NCI-H2081 treated with DMSO at 0.1 percent for 48 hours (cell line): ENCODE measurements at places on chromosomes 16 and 17.

- no peak for DNase-seq
These were observed 9.8 kb upstream of the NR1D1 start for GRCh38 chr17:40110026-40110845.

- no peak for DNase-seq
These were observed 9.6 kb upstream of the GP2 start for GRCh38 chr16:20336955-20337354.

- no peak for DNase-seq
These were observed 1.1 kb downstream of the ANKRD11 start for GRCh38 chr16:89489040-89489897.

GRCh38 chr16:20821682-20822081 lies 15.4 kb downstream of the REXO5 start:
- no peak for DNase-seq

DNA sequence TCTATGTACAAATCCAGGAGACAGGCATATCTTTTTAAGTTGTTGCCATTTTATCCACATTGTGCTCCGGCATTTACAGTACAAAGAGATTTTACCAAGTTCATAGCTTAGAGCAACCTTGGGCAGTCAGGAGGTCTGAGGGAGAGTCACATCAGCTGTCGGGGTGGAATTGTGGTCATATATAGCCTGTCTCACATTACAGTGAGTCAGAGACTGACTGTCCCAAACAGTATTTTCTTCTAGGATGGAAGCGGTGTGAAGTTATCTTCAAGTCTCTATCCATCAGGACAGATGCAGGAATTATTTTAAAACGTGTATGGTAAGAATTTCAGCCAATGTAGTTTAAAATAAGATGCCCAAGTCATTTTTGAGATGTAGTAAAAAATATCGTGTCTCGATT lies 53.0 kb downstream of the GPRC5B start:
- no peak for DNase-seq

DNA sequence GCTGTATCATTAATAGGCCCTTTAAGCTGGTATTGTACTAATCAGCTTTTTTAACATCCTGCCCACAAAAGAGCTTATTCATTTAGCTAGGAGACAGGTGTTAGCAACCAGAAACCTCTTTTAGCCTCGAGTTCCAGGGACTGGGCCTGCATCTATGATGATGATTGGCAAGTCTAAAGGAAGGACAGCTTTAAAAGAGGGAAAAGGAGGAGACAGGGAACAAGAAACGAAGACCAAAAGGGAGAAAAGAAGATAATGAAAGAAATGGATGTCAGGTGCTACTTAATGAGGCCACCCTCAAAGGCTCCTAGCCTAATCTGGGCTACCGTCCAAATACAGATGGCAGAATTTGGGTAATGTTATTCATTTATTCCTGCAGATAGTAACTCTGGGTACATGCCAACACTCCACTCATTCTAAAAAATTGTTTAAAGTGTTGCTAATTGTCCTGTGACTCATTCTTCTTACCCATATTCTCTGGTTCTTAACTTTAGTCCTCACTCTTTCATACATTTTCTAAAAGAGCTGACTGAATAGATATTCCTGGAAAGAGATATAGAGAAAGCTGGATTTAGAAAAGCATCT lies 18.7 kb upstream of the RFFL start:
- no peak for DNase-seq

DNA sequence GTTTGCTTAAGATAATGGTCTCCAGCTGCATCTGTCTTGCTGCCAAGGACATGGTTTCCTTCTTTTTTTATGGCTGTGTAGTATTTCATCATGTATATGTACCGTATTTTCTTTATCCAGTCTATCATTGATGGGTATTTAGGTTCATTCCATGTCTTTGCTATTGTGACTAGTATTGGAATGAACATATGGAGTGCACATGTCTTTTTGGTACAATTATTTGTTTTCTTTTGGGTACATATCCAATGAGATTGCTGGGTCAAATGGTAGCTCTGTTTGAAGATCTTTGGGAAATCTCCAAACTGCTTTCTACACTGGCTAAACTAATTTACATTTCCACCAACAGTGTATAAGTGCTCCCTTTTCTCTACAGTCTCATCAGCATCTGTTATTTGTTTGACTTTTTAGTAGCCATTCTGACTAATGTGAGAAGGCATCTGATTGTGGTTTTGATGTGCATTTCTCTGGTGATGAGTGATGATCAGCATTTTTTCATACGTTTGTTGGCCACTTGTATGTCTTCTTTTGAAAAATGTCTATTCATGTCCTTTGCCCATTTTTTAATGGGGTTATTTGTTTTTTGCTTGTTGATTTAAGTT lies 66.2 kb downstream of the TNFRSF13B start:
- no peak for DNase-seq

DNA sequence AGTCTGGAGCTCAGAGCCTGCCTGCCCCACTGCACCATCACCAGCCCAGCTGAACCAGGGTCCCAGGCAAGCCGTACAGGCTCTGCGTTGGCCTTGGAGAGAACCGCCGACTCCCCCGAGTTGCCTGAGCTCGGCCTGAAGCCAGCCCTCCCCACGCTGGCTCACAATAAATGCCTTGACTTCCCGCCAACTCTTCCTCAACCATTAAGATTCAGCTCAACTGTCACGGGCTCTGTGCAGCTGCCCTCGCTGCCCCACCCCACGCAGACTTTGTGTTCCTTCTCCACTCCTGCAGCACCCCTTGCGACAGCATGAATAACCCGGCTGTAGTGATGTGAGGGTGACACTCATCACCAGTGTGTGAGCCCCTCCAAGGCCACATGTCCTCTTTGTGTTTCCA lies 4.8 kb upstream of the QPRT start:
- DNase-seq, result no peak

GRCh38 chr16:73499276-73499675 lies 451.3 kb upstream of the ZFHX3 start:
- DNase-seq, result no peak

- DNase-seq, result no peak
These were observed 4.8 kb upstream of the LPO start for GRCh38 chr17:58233543-58233942.

GRCh38 chr17:731644-732066 lies 741 bp upstream of the TLCD3A start:
- DNase-seq, result no peak

DNA sequence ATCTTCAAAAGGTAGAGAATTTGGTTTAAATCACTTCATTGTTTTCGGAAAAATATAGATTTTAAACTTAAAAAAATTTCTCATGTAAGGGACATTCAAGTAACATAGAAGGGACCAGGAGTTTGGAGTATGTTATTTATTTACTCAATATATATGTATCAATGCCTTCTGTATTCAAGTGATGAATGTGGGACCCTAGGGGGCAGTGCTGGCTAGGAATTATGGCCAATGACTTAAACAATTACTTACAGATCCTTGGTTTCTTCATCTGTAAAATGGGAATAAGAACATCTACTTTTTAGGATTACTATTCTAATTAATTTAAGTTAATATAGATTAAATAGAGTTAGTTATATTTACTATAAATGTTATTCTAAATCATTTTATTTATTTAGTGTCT lies 886.3 kb upstream of the RBFOX1 start:
- no peak for DNase-seq

DNA sequence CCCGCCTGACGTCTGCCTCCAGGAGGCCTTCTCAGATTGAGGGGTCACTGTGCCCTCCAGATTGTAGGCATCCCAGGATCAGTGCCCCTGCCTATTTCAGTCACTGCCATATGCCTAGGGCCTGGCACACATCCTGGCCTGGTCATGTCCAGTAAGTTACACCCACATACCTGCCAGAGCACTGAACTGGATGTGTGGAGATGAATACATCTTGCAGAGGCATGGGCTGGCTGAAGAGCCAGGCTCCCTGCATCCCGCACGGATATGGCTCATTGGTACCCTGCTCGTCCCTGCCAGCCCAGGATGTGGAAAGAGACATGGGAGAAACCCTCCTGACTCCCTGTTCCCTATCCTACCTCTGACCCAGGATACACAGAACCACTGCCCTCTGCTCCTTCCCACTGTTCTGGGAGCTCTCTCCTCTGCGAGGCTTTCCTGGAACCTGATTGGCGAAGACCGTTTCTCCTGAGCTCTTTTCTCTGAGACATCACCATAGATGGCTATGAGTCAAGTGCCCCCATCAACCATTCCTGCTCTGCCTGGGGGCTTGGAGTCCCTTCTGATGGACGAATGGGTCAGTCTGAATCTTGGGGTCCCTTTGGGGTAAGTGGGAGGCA lies 40.0 kb upstream of the TAC4 start:
- no peak for DNase-seq

GRCh38 chr17:8868529-8868951 lies 1.1 kb upstream of the PIK3R6 start:
- no peak for DNase-seq

- no peak for DNase-seq
These were observed 17.9 kb downstream of the PDP2 start for GRCh38 chr16:66898207-66898606.

DNA sequence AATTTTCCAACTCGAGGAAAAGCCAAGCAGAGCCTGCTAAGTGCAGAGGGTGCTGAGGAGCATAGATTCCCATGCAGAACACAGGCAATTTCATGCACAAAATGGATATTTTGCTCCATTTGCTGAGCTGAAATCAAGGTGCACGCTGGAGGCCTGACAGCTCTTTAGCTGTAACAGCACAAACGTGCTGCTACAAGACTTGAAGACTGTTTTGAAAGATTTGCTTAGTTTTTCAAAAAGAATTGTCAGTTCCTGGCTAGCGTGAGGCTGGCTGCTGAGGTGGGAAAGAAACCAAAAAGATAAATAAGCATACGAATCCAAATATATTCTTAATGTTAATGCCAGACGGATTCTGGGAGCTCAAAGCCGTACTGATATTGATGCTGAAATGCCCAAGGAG lies 309.0 kb upstream of the MAF start:
- DNase-seq, result no peak

GRCh38 chr16:19688396-19689024 lies 29.5 kb downstream of the KNOP1 start:
- DNase-seq, result no peak

- DNase-seq, result no peak
These were observed 23.9 kb upstream of the RPL38 start for GRCh38 chr17:74179576-74179975.

- no peak for DNase-seq
These were observed 610.7 kb downstream of the KCNJ2 start for GRCh38 chr17:70780031-70780430.

DNA sequence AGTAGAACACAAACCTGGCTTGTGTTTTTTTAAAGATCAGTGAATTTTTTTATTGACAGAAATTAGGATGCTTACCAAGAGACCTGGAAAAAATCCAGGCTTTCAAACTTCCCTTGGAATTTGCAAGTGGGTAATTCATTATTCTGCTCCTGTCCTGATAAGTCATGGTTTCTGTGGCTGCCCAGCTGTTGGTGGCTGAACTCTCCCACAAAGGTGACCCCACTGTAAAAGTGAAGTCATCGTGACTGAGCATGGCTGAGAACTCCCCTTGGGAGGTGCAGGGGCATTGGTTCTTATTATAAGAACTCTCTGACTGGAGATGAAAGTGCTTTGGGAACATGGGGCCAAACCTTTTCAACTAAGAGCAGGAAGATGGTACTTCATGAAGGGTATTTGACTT lies 46.6 kb upstream of the TANC2 start:
- no peak for DNase-seq

DNA sequence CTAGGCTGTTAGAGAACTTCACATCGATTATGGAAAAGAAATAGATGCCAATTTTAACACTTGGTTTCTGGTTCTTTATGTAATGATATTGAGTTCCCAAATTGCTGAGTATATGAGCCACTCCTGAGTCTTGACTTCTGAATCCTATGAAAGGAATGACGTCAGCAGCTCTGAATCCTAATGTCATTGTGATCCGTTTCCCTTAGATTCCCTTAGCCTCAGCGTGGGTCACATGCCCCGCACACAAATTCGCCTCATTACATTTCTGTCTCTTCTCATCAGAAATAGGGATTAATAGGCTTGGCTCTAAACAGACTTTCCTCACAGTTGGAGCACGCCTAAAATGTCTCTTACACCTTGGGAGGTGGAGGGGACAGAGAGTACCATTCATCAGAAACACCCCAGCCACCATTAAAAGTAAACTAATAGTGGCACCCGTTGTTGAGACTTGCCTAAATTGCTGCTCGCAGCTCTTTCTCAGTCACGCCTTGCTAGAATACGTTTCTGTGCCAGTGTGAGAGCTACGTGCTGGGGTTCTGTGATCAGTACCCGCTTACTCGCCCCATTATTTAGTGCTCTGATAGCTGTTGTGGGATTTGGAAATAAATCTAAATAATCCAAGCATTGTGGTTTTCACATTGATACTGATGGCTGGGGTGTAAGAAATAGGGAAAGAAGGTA lies 7.1 kb downstream of the MRM3 start:
- no peak for DNase-seq

GRCh38 chr16:75628351-75628750 lies 5.3 kb upstream of the ADAT1 start:
- DNase-seq, result no peak

DNA sequence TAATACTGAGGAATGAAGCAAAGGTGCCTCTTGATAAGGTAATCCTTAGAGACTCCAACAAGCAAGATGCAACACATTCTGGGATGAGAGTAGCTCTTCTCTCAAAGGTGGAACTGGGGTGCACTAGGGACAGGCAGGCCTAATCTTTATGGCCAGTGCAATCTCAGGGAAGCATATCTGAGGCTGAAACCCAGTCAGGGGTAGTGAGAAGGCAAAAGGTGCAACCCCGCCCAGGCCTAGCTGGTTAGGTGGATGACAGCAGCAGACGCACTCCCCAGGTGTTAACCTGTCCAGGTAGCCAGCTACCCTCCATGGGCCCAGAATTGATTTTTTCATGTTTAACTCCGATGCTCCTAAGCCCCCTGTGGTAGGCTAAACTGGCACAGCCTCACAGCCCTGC lies 9.9 kb upstream of the SLC46A1 start:
- DNase-seq, result no peak

- no peak for DNase-seq
These were observed 56.0 kb downstream of the HLF start for GRCh38 chr17:55320594-55321426.

- no peak for DNase-seq
These were observed 2.0 kb upstream of the ZNF263 start for GRCh38 chr16:3281222-3281820.

DNA sequence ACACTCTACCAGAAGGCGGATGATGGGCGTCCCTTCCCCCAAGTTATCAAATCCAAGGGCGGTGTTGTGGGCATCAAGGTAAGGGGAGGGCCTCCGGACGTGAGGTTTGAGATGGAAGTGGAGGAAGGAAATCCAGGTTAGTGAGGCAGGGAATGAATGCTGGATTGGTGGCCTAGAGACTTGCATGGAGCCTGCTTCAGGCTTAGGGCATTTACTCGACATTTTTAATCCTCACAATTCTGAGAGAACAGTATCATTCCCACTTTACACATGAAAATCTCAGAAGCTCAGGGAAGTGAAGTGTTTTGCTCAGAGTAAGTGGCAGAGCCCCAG lies 2.0 kb downstream of the ALDOA start:
- no peak for DNase-seq

GRCh38 chr16:30619638-30620037 lies 9.4 kb upstream of the ZNF689 start:
- DNase-seq, result no peak

DNA sequence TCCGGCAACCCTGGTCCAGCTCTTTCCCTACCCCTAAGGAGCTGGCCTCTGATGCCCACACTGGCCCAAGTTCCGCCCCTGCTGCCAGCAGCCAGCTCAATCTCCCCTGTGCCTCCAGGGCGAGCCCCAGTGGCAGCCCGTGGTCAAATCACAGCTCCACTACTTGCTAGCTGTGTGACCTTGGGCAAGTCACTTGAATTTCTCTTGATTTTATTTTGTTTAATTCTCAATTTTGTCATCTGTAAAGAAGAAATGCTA lies 10.3 kb downstream of the CASKIN2 start:
- no peak for DNase-seq

GRCh38 chr17:45265821-45266220 lies 3.9 kb upstream of the SPATA32 start:
- DNase-seq, result no peak
